ENCODE measurements at places on chromosomes 2 and 18.

DNA sequence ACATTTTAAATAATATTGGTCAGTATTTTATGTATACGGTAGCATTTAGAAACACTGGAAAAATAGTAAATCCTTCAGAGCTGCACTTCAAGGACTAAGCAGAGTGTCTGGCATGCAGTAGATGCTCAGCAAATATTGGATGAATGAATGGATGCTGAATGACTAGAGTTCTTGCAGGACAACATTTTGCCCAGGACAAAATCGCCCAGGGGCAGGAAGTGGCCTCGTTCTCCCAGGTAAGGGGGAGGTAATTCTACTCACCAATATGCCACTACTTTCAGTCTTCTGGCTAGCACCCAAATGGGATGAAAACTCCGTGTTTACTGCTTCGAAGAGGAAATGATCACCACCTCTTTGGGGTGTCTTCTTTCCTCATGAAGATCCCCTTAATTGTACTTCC is 4.0 kb upstream of the DGUOK start:
- no peak for DNase-seq

GRCh38 chr18:63376538-63376937 is 9.5 kb upstream of the KDSR start:
- DNase-seq, result no peak

- no peak for DNase-seq
These were observed 81.1 kb downstream of the SOWAHC start for GRCh38 chr2:109695290-109695689.

DNA sequence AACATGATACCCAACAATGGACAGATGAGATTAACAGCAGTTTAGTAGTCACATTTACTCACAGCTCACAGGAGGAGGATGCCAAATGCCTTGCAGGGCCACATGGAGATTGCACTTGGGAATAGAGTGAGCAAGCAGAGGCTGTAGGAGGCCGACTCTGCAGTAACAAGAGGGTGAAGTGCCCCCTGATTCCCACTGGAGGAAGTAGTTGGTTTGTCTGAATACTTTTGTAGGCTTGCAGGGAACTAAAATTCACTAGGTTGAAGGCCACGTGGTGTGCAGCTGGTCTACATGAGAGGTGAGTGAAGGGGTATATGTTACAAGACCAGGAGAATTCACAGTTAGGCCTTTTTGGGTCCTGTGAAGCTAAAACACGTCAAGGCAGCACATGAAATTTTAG is 419.3 kb upstream of the TNP1 start:
- no peak for DNase-seq

GRCh38 chr2:171334171-171334570 is 99.6 kb downstream of the METTL8 start:
- no peak for DNase-seq

GRCh38 chr2:28982381-28982950 is 1.4 kb downstream of the TOGARAM2 start:
- DNase-seq, result no peak

- no peak for DNase-seq
These were observed 2.4 kb upstream of the SMAD7 start for GRCh38 chr18:48953104-48953706.

GRCh38 chr2:206274434-206275311 is at the start of gene ZDBF2:
TSS of gene ZDBF2 (plus strand) at chr2:206274663. CDS start at chr2:206281850, 7,187 bp downstream.
- peak; percentile 21 for DNase-seq

DNA sequence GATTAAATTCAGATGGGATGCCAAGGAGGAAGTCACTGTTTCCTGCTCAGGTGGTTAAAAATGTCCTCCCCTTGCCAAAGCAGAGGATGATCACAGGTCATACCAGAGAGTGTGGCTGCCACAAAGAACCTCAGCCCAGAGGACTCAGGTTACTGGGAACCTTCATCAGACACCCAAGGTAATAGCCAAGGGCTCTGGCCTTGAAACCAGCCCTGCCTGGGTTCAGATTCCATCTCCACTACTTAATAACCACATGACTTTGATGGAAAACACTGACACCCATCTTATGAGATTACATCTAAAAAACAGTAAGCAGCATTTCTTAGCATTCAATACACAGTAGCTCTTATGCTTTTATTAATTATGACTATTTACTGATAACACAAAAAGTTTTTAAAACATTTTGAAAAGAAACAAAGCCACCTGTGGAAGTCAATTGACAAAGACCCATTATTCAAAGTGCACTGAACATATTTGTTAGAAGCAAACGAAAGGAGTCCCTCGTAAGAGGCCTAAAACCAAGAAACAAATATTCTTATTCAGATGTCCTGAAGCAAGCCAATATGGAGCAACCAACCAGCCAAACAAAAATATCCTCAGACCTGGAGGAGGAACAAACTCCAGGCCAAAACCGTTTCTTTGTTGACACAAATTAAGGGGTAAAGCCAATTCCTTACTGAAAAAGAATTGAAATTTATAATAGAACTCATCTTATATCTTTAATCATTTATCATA is 241.5 kb downstream of the RNF152 start:
- DNase-seq, result no peak

DNA sequence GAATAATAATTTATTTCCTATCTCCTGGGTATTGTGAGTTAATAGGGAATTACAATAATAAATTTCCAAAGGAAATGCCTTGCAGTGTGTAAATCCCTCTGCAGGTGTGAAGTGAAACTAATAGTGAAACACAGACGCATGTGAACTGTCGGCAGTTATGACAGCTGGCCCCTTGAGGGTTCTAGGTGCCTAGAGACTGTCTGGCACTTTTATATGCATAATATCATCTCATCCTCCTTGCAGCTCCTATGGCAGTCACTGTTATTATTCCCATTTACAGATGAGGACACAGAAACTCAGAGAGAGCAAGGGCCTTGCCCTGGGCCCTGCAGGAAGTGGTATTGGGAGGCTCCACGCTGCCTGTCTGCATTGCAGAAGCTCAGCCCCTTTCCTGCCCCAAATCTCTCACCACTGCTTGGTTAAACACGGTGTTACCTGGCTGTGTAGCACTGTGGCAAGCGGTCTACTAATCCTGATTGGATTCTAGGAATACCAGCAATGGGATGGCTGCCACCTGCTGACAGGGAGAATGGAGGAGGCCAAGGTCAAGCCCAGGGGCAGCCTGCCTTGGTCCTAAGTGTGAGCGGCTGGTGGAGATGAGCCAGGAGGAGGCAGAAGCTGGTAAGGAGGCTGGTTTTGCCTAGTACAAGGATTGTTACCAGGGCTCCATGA is 32.8 kb upstream of the ACKR3 start:
- DNase-seq, result peak; percentile 34

- no peak for DNase-seq
These were observed 84.2 kb upstream of the NCK2 start for GRCh38 chr2:105660489-105660888.

DNA sequence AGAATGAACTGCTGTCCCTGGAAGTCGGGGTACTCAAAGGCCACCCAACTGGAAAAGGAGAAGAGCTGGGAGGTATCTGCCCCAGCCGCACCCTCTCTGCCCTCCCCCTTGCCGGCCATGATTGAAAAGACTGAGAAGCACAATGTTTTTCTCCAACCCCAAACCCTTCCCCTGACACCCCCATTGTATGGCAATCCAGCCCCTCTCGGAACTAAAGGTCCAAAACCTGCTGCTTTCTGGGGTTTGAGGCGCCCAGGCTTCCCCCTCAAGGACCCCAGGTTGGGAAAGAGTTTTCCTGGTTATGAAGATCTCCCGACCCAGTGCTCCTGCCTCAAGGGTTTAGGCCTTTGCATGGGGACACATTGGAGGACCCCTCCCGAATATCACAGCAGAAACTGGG is 1.0 kb downstream of the CRYBA2 start:
- DNase-seq, result no peak

DNA sequence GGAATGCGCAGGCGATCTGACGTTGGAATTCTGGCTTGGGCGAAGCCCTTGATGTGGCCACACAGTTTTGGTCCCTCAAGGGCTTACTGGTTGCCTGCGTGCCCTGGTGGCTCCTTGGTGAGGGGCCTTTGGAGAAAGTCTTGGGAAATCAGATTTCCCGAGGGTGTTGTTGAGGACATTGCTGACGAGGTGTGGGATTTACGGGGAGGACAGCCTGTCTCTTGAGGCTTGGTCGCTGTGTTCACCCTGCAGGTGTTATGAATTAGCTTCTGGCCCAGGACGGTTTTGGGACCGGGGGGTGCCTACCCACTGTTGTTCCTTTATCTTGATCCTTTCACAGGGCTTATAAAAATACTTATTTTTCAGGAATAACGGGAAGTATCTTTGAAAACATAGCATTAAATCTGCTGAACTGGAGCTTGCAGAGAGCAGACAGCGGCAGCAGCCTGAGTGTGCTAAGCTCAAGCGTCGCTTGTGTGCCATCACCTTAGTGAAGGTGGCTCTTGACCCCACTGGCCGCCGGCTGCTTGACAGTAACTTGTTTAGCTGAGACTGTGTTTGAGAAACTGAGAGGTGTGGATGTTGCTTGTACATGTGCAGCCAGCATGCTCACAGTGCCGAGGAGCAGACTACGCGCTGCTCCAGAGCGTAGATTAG is 4.2 kb downstream of the CTDP1 start:
- DNase-seq, result no peak

- DNase-seq, result no peak
These were observed 419.3 kb upstream of the VWC2L start for GRCh38 chr2:213991453-213992108.

GRCh38 chr2:180657054-180657453 is 323.4 kb upstream of the UBE2E3 start:
- no peak for DNase-seq

- no peak for DNase-seq
These were observed 34.3 kb downstream of the LPIN2 start for GRCh38 chr18:2978661-2979106.

DNA sequence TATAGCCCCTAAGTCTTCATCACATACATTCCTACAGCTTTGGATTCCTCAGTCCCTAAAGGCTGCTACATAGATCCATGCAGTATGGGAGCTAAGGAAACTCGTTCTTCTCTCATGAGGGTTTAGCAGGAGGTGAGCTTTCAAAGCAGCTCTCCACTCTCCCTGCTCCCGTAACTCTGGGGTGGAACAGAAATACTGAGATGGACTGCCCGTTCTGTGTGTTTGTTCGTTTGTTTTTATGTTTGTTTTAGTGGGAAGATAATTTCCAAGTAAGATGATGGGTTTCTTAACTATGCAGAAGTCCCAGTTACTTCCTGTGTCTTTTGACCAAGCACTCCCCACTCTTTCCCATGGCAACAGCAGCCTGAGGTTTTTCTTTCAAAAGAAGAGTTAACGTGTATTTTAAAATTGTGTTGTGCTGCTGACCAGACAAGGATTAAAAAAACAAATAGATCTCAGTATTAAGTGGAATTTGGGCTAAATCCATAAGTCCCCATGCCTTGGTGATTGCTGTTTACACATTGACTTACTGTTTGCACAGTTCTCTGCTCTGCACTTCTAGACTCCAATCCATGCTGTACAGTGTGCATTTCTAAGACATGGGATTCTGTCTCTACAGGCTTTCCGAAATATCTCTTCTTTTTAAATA is 156.4 kb upstream of the SH3BP4 start:
- no peak for DNase-seq

- DNase-seq, result no peak
These were observed 15.5 kb upstream of the PTMA start for GRCh38 chr2:231692847-231693246.

DNA sequence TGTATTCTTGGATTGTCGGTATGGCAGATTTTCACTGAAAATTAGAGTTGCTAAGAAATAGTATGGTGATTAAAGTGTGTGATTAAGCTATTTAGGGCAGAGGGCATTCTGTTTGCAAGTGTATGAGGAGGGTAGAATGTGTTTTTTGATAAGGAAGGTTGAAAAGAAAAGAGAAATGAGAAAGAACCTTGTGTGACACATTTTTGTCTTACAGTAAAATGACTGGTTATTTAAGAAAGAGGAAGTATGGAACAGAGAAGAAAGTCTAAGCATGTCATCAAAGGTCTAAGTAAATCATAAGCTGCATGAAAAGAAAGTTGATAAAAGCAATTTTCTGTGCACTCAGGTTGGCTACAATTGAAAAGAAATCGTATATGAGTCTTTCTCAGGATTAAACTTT is 5.2 kb upstream of the RSAD2 start:
- DNase-seq, result no peak

- DNase-seq, result no peak
These were observed 8.3 kb downstream of the GPR17 start for GRCh38 chr2:127654084-127654837.

DNA sequence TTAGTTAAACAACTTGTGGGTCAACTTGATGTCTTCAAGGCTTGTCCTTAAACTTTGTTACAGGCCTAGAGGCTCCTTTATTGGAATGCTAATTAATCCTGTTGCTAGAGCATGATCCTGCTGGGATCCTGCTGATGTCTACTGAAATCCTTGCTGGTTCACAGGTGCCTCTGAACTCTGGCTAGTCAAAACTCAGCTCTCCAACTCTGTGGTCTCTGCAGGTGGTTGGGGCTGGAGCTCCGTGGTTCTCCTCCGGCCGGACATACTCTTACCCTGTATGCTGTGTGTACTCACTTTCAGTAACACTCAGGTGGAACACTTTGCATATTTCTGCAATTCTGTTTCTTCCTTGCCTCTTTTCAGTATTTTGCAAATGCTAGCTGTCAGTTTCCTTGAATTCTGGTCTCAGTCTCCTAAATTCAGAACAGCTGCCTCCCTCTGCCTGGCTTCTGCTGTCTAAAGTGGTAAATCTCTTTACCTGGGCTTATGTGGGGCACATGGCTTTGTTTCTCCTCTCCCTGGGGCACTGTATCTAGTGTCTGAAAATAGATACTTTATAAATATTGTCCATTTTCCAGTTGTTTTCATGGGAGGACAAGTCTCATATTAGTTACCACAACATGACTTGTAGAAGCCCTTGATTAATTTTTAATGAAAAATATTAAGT is 113.0 kb downstream of the ATP9B start:
- no peak for DNase-seq

- DNase-seq, result no peak
These were observed 24.6 kb upstream of the CREB1 start for GRCh38 chr2:207505171-207505570.

DNA sequence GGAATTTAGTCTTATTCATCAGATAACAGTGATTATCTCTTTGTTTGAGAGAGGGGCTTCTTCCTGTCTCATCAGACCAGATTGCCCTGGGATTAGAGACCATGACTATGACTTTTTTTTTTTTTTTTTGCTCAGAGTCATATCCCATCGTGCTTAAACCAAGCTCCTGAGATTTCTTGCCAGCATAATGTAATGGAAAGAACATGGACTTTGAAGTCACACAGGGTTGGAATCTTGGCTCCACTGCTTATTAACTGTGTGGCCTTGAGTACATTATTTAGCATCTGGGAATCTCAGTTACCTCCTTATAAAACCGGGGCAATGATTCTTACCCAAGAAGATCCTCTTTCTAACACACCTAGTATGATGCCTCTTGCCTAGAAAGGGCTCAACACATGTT is 268.3 kb downstream of the DYSF start:
- no peak for DNase-seq

- no peak for DNase-seq
These were observed 308.0 kb downstream of the CMPK2 start for GRCh38 chr2:6557737-6558136.

- DNase-seq, result no peak
These were observed 11.2 kb downstream of the COPS8 start for GRCh38 chr2:237096911-237097310.

- no peak for DNase-seq
These were observed 419.2 kb upstream of the CYRIA start for GRCh38 chr2:17084877-17085276.

Measured in activated T-helper 1 cell treated with Interleukin-2 at 50 U/mL for 16 hours (primary cell).